Activated CD4-positive, alpha-beta T cell treated with anti-CD3 and anti-CD28 coated beads for 36 hours (primary cell): ENCODE measurements at places on chromosomes 6 and 20. TPM values are rescaled to one million over a fixed set of nuclear protein-coding genes. Genes with fewer than 3 reads are reported as not detected.

DNA sequence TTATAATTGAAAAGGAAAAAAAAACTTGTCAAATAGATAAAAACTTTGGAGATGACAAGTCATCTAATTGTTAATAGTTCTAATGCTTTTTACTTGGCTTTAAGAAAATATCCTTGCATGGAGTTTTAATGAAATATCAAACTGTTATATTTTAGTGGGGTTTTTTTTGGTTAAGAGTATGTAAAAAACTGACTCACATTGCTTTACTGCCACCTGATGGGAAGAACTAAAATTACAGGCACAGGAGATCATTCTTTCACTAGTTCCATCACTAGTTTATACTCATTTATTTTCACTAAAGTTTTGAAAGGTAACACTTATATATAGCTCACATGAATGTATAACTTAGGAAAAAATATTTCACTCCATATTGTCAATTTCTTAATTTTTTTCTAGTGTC lies 309.1 kb downstream of the LMBRD1 start:
- DNase-seq: no peak

DNA sequence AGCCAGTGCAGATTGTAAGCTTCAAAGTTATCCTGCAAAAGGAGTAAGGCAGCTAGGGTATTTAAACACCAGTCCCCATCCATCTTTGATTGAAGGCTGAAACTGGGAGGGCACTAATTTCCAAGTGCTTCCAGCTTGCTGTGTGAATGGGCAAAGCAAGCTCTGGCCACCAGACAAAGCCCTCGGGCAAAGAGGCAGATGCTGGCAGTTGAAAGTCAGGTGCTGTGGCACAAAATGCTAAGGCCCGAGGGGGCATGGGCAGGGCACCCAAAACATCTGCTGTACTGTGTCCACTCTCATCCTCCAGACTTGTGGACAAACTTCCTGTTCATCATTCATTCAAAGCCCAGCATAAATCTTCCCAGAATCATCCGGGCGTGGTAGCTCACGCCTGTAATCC lies 62.9 kb downstream of the TRMT6 start:
- DNase-seq: no peak

- no peak for DNase-seq
Observed at GRCh38 chr6:783966-784735, 91.2 kb upstream of the EXOC2 start.

DNA sequence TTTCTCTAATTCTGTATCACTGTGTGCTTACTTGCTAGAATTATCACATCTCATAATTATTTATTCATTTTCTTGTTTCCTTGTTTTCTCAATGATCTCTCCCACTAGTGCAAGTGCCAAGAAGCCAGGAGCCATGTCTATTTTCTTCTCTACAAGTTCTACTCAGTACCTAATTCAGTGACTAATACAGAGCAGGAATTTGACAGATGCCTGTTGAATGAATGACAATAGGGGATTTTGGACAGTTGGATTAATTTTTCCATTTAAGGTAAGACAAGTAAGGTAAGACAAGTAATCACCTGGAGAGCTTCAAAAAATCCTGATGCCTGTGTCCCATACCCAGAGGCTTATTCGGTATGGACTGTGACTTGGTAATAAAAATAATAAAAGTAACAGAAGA lies 81.0 kb downstream of the EDN1 start:
- DNase-seq: no peak

The NT5E gene
- total RNA-seq: 3.8 TPM

The FAM83C gene
- total RNA-seq: not detected

The RBPJL gene
- not detected for total RNA-seq

DNA sequence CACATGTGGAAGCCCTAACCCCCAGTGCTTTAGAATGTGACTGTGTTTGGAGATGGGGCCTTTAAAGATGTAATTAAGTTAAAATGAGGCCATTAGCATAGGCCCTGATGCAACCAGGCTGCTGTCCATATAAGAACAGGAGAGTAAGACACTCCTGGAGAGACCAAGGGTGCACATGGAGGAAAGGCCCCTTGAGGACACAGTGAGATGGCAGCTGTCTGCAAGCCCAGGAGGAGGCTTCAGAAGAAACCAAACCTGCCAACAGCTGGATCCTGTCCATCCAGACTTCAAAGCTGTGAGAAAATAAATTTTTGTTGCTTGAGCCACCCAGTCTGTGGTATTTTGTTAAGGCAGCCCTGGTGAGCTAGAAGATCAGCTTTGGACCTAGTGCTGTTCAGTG lies 16.8 kb upstream of the SNRPB2 start:
- DNase-seq: no peak

DNA sequence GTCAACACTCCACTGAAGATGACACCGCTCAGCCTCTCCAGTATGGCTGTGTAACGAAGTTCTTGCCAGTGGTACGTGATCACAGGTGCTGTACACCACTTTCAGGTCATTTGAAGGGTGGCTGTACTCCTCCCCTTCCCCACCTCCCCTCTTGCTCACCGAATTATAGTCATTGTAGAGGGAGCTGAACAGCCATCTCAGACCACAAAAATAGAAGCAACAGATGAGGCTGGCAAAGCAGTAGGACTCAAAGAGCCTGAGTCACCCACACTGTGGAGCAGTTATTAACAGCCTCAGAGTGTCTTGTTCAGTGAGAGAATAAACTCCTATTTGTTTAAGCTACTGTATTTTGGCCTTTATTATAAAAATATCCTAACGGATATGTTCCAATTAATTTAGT lies 192.5 kb upstream of the MCHR2 start:
- DNase-seq: no peak

DNA sequence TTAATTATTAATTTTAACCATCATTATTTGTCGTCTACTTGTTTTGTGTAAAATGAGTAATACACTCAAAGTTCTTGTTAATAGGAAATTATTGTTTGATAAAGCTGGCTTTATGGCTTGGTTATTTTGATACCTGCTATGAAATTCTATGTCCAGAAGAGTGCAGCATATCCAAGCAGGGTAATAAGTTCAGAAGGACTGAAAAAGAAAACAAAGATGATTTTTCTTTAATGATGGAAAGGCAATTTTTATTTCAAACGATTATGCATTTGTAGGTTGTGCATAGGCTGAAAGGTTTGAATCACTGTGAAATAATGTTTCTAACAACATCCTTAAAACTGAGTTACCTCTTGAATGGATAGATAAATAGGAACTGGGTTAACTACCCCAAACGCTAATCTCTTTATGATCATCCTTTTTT lies 1.4 kb upstream of the MAN1A1 start:
- no peak for DNase-seq

GRCh38 chr6:22271081-22271480 lies 25.8 kb downstream of the PRL start:
- no peak for DNase-seq

DNA sequence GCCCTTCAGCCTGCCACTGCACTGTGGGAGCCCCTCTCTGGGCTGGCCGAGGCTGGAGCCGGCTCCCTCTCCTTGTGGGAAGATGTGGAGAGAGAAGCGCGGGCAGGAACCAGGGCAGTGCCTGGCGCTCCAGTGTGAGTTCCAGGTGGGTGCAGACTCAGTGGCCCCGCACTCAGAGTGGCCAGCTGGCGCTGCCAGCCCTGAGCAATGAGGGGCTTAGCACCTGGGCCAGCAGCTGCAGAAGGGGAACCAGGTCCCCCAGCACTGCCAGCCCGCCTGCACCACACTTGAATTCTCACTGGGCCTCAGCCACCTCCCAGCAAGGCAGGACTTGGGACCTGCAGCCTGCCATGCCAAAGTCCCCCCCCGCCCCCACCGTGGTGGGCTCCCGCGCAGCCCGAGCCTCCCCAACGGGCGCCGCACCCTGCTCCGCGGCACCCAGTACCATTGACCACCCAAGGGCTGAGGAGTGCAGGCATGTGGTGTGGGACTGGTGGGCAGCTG lies 205.9 kb downstream of the CLVS2 start:
- DNase-seq: no peak

- no peak for DNase-seq
Observed at GRCh38 chr20:32201296-32201976, 6.1 kb downstream of the PLAGL2 start.

The BRD2 gene
- total RNA-seq: 230 TPM
